Activated T-helper 1 cell treated with anti-CD3 and anti-CD28 coated beads, Interleukin-2, amount 50 U/mL, for 16 hours (primary cell): ENCODE measurements at places on chromosomes 6 and 20.

DNA sequence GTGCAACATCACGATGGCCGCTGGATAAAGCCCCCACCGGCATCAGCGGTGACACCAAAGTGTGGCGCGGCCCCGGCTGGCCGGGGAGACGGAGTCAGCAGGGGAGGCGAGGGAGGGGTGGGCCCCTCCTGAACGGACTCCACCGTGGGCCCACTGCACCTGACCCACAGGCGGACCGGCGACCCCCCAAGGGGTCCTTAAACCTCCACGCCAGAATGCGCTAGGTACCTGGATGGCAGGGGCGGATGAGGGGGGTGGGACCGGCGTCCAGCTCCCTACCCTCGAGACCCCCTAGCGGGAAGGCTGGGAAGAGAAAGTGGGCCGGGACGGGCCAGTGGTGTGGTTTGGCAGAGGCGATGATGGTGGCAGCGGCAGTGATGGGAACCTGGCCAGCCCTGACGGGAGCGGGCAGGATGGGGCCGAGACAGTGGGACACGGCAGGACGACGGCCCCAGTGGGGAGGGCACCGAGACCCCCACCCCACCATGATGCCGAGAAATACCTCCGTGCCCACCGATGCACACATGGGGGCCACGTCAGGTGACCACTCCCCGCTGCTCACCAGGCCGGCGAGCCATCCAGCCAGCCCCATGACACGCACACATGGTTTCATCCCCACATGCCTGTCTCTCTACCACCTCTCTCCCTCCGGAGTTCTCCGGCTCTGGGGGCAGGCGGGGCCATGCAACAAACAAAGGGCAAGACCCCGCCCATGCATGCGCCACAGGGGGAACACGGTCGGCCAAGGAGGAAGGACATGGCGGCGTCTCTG is 771.9 kb upstream of the DEFB115 start:
- DNase-seq, result no peak

GRCh38 chr20:57392512-57393271 is 1.5 kb downstream of the RBM38 start:
- DNase-seq, result peak; percentile 65

DNA sequence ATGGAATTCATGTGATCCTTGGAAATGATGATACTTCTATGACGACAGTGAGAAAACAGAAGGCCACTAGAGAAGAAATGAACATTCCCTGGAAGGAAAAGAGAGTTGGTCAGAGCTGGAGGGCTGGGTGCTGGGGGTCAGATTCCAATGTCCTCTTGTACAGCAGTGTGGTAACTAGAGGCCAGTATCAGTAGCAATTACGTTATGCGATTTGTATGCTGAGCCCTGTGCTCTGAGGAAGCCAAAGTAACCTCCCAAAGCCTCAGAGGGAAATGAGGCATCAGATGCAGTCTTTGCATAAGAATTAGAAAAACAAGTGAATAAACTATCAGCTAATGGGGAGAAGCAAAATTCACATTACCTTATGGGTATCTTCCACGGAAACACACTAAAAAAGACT is 65.5 kb upstream of the SLC4A11 start:
- no peak for DNase-seq

DNA sequence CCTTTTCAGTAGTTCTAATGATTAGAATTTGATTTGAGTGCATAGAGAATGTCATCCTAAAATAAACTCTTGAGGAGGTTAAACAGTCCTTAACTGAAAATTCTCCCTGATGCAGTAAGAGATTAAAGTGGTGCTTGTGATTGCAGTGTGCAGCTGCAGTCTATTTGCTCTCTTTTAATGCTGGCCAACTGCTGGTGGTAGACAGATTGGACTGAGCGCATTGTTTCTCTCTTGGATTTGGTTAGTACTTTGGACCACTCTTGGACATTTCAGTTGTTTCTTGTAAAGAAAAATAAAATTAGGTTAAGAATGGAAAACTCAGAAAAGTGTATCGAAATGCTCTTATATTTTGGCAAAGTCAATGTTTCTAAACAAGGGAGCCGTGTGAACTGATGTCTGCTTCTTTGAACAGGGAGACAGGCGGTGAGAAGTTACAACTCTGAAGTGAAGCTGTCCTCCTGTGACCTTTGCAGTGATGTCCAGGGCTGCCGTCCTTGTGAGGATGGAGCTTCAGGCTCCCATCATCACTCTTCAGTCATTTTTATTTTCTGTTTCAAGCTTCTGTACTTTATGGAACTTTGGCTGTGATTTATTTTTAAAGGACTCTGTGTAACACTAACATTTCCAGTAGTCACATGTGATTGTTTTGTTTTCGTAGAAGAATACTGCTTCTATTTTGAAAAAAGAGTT is 127.2 kb downstream of the CD109 start:
- DNase-seq, result no peak

GRCh38 chr6:30840084-30840934 is 44.0 kb upstream of the DDR1 start:
- DNase-seq, result no peak

GRCh38 chr20:6029538-6029937 is 24.3 kb downstream of the LRRN4 start:
- no peak for DNase-seq

- DNase-seq, result no peak
Measured at GRCh38 chr20:57309544-57310115, 20.0 kb upstream of the SPO11 start.

- no peak for DNase-seq
Measured at GRCh38 chr6:21508753-21509152, 84.8 kb upstream of the SOX4 start.

- DNase-seq, result no peak
Measured at GRCh38 chr6:169981969-169982368, 230.5 kb downstream of the ERMARD start.

GRCh38 chr20:53594068-53595017 is 704 bp upstream of the ZNF217 start:
- DNase-seq, result peak; percentile 98

DNA sequence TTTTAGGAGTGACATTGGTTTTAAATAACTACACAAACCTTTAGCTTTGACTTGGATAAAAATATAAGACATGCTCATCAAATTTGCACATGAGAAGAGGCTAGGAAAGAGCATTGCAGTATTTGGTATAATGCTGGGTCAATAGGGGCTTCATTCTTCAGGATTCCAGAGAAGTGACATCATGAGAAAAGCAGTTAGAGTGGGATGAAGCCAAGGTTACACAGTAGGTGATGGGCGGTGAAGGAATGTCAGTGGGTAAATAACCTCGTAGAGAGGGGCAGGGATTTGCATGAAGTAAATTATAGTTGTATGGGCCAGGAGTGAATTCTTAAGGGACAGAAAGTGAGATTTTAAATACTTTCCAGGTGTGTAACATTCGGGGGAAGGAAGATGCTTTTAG is 216.2 kb downstream of the RFPL4B start:
- DNase-seq, result no peak

DNA sequence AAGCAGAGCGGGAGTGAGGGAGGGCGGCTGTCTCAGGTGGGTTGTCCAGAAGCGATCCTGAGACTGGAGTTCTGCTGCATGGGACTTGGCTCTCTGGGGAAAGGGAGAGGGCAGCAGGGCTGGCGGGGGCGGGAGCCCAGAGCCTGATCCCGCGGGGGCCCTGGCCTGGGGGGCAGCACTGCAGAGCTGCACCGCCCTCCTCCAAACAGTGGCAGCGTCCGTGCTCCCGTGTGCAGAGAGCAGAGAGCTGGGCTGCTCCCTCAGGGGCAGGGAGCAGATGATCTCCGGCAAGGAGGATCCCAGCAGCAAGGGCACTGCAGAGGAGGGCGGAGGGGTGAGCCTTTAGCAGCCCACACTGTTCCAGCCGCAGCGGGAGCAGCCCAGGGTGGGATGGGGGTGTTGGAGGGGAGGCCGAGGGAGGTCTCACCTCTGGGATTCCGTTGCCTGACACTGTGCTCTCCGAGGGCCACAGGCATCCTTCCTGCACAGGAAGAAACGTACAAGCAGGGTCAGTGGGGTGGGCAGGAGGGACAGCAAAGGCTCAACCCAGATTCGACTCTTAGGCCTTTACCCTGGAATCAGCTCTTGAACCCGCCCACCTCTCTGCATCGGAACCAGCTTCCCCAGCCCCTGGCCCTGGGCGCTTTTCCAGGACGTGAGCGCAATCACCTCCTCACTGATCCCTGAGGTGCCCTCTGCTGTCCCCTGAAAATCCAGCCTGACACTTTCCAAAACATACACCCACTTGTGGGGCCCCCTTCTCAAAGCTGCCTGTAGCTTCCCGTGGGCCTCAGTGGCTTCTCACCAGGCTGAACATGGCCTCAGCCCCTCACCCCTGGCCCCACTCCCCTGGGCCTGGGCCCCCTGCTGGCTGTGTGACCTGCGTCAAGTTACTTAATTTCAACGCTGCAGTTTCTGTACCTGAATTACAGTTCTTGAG is 32.6 kb upstream of the ZBP1 start:
- no peak for DNase-seq

GRCh38 chr20:1060985-1061384 is 57.4 kb upstream of the PSMF1 start:
- DNase-seq, result no peak

GRCh38 chr20:32241807-32242206 is 34.1 kb downstream of the POFUT1 start:
- no peak for DNase-seq

DNA sequence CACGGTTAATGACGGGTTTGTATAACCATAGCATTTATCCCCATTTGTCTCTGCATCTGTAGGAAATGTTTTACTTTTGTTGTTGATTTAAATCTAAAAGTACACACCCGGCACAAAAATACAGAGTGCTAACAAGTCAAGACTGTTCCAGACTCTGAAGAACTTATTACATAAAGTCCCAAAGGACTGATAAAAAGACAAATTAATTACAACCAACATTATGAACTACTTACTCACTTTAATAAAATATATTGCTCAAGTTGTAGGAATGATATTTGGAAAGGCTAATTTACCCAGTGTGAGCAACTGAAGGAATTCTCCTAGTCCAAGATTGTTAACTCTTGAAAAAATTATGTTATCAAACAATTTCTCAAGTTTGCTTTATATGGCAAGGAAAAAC is 115.6 kb downstream of the KIF13A start:
- no peak for DNase-seq

GRCh38 chr20:50359607-50360217 is 150.5 kb upstream of the PTPN1 start:
- DNase-seq, result no peak

- DNase-seq, result no peak
Measured at GRCh38 chr6:82988930-82989351, 76.7 kb downstream of the UBE3D start.

DNA sequence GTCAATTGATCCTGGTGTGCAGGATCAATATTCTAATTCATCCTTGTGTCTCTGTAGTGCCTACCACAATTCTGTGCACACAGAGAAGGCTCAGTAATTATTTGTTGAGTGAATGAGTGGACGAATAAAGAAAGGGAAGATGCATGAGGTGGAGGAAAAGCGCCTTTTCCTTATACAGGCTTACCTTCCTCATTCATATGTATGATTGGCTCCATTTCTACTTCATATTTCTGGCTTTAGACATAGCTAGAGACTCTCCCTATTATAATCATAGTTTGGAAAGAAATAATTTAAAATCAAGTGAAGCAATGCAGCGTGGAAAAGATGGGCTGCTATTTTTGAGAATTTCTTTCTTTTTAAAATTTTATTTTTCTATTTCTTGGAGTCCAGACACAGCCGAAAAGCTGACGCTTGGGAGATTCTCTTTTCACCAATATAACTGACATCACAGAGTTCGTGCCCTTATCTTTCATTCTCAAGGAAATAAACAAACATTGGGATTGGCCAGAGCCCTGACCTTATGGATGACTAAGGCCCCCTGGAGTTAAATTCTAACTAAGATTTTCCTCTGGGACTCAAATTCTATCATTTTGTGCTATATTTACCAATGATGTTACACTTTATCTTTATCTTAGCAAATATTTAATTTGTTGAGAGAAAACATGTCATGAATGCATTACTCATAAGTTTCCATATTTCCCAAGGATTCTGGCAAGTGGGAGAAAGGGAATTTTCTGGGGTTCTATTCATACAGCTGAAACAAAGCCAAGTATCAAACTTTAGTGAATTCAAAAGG is 48.1 kb downstream of the PRL start:
- DNase-seq, result no peak

DNA sequence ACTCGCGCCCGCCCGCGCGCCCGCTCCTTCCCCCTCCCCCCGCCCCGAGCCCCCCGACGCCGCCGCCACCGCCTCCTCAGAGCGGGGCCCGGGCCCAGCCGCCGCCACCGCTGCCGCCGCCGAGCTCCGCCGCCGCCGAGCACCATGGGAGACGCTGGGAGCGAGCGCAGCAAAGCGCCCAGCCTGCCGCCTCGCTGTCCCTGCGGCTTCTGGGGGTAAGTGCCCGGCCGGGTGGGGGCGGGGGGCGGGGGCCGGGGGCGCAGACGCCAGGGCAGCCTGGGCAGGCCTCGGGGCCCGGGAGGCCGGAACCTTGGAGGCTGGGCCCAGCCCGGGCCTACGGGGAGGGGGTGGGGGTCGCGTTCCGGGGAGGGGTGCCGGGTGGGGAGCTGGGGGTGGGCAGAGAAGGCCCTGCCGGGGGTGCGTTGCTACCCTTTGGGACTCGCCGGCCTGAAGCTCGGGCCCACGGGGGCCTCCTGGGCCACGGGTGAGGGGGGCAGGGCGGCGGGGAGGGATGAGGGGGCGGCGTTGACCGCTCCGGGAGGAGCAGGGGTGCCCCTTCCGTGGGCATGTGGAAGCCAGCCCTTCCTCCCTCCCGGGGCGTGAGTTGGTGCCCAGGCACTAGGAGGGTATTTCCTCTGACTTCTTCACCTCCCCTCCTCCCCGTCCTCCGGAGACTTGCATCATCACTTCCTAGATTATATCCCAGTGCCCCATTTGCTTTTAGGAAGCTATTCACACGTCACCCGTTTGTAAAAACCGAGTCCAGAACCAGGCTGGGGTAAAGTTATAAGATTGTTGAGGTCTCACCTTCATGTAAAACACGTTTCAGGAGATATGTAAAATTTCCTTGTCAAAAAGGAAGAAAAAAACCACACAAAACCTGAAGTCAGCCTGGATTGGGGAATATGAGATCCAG is 533 bp downstream of the ZFAND3 start:
- DNase-seq, result peak; percentile 5

- no peak for DNase-seq
Measured at GRCh38 chr6:128667339-128667858, 147.0 kb upstream of the PTPRK start.

DNA sequence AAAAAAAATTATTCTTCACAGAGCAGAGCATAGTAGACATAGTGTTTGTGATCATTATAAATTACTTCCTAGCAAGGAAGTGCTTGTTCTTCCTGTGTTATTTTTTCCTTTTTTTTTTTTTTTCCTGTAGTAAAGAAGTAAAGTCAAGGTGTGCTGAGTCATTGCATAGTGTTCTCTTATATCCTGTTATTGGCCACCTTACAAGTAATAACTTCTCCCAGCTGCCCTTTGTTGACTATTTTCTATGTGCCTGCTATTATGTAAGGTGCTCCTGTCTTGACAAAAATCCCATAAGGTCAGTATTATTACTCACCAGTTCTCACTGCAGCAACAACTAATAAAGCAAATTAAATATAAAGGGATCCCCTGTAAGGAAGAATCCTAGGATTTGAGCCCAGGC is 195.3 kb downstream of the GJA1 start:
- no peak for DNase-seq
